ENCODE measurements at places on chromosomes 4 and X.

GRCh38 chr4:22412013-22412412, 103.9 kb downstream of the ADGRA3 start:
- DNase-seq, result no peak

DNA sequence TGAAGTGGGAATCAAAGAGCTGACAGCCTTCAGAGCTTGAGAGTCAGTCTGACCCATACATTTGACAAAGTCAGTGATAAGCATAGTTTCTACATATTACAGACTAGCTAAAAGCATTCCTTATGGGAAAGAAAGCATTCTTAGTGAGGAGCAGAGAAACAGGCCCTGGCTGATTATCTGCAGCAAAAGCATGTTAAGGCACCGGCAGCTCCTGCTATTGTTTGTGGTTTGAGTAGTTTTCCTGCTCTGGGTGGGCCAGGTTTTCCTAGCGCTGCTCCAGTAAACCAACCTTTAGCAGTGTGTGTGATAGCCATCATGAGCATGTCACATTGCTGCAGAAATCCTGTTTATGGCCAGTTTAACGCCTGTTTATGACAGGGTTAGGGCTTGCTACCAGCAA, 51.6 kb upstream of the WDR1 start:
- no peak for DNase-seq

DNA sequence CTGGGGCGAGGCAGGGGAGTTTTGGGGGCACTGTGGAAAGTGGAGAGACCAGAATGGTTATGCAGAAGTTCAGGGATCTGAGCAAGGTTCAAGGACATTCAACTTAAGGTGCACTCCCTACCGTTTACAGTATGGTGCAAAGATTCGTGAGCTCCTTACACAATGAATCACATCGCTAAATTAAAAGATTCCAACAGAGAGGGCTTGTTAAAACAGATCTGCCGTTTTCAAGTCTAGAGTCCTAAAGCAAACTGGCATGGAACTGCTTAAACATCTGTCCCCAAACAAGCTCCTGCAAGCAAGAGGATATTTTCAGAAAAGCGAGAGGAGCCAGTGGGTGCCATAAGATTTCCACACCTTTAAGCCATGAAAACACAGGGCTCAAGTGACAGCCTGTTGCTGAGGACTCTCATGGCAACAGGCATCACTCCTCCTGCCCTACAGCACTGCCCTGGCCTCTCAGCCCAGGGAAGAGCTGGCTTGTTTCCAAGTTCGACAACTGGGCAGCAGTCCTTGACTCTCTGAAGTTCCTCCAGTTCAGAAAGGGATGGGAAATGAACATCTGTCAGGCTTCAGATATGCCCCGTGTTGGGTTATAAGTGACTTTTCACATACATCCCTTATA, 10.0 kb downstream of the FAM184B start:
- peak; percentile 84 for DNase-seq

DNA sequence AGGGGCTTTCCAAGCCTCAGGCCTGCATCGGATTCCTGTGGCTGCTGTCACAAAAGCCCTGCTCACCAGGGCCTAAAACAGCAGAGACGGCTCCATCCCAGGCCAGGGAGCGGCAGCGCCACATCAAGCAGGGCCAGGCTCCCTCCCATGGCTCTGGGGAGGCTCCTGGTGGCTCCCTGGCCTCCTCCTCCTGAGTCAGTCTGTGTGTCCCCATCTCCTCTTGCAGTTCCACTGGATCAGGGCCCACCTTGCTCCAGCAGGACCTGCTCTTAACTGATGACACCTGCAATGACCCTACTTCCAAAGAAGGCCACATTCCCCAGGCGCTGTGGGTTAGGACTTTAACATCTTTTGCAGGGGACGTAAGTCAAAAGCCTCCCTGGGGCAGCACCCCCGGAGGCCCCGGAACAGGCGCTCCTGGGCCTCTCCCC, 51.9 kb downstream of the CPZ start:
- DNase-seq, result no peak

GRCh38 chr4:39157520-39157919, 24.8 kb upstream of the WDR19 start:
- no peak for DNase-seq

GRCh38 chr4:132642016-132642817, 506.9 kb upstream of the PCDH10 start:
- peak; percentile 32 for DNase-seq

DNA sequence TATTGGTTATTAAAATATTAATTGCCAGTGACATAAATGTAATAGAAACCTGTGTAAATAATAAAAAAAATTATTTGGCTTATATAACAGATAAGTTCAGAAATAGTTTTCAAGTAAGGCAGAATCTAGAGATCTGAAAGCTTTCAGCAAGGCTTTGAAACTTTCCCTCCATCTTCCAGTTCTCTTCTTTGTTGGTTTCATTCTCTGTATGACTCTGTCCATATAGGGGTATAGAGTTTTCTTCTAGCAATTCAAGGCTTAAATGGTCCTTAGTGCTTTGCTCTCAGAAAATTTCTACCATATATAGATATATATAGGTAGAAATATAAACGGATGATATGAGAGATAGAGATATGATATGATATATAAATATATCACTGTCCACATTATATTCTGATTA, 160.5 kb upstream of the GABRA2 start:
- DNase-seq, result no peak

DNA sequence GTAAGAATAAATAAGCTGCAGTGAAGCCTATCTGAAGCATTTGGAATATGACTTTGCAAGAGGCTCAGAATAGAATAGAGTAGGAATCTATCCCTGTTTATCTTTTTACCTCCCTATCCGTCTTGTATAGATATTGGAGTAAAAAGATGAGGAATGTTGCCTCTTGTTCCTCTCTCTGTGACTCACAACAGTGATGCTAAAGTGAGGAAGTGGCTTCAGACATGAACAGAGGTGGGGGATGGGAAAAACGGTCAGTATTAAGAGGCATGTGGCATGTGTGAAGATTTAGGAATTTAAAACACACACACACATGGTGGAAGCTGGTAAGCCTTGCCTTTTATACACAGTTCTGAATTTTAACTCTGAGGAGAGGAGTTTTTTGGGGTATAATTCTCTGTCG, 3.8 kb upstream of the DCAF4L1 start:
- DNase-seq, result peak; percentile 19

DNA sequence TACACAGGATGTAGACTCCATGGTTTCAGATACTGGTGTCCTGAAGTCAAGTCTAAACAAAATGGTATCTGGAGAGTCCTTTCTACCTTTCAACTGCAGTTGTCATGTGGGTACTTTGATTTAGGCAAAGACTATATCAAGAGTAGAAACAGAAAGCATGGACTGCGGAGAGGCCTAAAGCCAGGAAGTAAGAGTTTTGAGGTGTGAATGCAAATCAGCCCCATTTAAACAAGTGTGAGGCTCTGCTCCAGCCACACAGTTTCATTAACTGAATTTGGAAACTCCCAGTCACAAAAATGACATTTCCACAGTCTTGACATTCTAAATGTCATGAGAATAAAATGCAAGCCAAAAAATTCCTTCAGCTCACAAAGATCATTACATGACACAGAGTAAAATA, 87.2 kb upstream of the MCF2 start:
- DNase-seq, result no peak

DNA sequence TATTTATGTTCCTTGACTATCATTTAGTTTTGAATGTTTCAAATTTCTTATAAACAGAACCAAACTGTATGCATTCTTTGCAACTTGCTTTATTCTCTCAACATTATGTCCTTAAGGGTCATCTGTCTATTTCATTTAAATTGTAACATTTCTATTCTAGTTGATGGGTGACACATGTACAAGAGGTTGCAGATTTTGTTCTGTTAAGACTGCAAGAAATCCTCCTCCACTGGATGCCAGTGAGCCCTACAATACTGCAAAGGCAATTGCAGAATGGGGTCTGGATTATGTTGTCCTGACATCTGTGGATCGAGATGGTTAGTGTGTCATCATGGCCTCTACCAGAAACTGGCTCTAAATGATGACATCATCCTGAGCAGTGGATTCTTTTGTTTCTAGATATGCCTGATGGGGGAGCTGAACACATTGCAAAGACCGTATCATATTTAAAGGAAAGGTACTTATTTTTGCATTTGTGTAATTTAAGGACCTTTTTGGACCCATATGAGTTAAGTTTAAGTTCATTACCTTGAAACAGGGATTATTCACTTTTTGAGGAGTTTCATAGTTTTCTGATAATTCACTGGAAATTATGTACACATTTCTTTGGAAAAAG, 6.1 kb downstream of the LIAS start:
- peak; percentile 58 for DNase-seq

DNA sequence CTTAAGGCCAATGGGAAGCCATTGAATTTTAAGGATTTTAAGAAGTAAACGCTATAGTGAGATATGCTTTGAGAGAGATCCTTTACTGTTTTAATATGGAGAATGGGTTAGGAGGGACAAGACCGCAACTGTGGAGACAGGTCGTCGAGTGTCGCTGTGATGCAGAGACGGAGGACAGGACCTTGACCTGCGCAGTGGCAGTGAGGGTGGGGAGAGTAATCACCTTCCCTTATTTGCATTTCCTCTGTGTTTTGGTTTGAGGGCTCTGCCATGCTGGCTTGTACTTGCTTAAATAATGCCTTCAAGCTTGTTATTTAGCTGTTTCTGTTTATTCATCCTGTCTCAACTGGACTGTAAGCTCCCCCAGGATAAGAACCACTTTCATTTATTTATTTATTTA, 345.0 kb downstream of the FBXW7 start:
- no peak for DNase-seq

- peak; percentile 18 for DNase-seq
These were observed 298.3 kb upstream of the AGA start for GRCh38 chr4:177740563-177740962.

DNA sequence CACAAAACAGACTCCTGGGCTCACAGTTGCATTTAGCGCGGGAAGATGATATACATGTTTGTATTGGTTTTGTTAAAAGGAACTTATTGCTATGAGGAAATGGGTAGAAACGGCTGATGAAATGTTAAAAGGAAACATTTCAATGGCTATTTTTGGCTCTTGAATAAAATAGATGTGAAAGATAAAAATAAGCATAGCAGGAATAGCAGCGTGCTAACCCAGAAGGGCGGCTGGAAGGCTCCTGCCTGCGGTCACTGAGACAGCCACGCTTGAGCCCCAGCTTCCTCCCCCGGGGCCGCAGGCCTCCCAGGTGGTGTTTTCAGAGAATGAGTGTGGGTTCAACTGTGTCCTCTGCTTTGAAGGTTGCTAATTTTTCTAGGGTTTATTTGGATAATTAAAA, 35.0 kb upstream of the CLCN4 start:
- DNase-seq, result no peak

GRCh38 chr4:101014417-101014816, 332.9 kb downstream of the PPP3CA start:
- no peak for DNase-seq

DNA sequence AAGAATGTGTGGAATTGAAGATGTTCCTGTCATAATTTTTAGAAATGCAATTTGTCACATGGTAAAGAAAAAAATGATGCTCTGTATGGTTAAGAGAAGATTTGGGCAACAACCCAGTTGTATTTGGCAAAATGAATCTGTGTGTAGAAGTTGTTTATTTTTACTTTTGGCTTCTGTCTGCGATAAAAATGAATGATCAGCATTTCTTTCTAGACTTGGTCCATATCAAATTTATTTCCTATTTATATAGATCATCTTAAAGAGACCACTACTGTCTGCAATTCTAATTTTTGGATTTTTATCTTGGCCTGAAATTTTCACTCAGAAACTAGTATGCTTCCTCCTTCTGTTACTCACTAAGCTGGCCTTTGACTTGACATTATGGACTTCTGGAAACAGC, 396.9 kb downstream of the FAM47A start:
- no peak for DNase-seq

- no peak for DNase-seq
These were observed 2.1 kb downstream of the NDNF start for GRCh38 chr4:121070274-121070673.

- peak; percentile 51 for DNase-seq
These were observed 2.2 kb upstream of the CFI start for GRCh38 chr4:109803924-109804571.

DNA sequence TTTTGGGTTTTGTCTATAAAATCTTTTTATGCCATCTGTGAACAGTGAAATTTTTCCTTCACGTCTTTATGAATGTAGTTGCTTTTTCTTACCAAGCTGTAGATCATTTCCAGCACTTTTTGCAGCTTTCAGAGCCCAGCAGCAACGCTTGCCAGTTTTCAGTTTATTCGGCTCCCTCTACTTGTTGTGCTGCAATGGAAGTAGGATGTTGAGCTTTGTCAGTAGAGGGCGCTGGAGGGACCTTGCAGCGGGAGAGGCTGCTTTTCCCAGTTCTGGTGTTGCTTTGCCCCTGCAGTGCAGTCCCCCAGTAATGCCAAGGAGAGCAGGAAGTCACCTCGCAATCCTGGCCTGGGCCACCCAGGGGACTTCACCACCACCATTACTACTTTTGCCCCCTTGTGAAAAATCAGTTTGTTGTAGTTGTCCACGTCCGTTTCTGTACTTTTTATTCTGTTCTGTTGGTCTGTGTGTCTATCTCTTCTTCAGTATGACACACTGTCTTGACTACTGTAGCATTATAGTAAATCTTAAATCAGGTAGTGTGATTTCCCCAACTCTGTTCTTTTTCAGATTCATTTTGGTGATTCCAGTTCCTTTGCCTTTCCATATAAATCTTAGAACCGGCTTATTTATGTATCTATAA, 21.8 kb downstream of the CMC4 start:
- peak; percentile 26 for DNase-seq

DNA sequence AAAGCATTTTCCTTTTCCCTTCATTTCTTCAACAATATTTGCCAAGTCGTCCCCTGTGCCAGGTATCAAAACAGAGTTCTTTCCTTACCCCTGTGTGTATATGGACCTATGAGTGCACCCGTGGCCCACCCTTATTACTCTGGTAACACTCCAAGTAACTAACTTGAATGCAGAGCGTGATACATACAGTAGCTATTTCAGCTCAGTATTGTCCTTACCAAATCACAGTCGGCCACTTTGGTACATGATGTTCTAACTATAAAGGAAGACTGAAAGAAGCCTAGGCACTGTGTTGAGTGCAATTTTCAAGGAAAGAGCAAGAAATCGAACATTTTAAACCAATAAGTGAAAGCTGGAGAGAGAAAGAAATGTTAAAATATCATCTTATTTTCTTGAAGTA, 88.4 kb downstream of the ARX start:
- no peak for DNase-seq

GRCh38 chrX:153781428-153782047, 697 bp downstream of the SRPK3 start:
- DNase-seq, result no peak

Data from bronchial epithelial cell (primary cell).